Sigmoid colon (tissue), 7 donors: ENCODE measurements at places on chromosomes 2 and 18. TPM values are rescaled to one million over a fixed set of nuclear protein-coding genes. Genes with fewer than 3 reads are reported as not detected.

DNA sequence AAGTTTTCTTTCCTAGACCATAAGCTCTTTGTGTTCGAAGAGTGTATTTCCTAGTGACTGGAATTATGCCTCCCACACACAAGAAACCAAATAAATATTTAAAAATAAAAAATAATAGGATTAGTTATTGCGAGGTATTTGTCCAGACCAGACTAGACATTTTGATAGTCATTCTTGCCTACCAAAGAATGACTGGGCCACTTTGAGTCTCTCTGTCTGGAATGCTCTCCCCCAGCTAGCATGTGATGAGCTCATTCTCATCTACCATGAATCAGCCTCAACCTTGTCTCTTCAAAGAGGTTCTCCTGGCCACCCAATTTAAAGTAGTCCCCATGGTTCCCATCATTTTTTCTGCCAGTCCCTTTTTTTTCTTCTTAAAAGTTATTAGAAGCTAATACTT, 13.9 kb upstream of the DSC1 start:
- H3K27me3 ChIP-seq: no peaks in the 10 kb centered on the region
- no peaks in the 10 kb centered on the region for H3K36me3 ChIP-seq
- no peak for DNase-seq
- no peak overlapping the region for H3K27ac ChIP-seq
- H3K4me1 ChIP-seq: no peaks in the 10 kb centered on the region
- H3K4me3 ChIP-seq: no peak overlapping the region

DNA sequence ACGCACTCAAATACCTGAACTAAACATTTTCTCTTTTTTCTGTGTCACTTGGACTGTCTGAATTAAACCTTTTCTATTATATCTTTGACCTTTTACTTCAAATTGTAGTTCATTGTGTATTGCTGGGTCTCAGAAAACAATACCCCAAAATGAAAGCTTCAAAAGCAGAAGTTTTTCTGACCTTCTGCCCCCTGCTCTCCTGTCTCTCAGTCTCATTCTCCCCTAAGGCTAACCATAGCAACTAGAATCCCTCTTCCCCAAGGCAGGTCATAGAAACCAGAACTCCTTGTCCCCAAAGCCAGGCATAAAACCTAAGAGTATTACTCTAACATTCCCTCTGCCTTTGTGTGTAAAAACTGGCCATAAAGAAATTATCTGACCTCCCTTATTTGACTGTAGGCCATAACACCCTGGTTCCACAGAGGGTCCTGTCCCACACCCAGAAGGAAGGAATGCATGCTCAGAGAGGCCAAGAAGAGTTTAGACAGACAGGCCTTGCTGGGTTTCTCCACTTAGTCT, 93.5 kb upstream of the B3GNT2 start:
- no peak for DNase-seq
- no peak overlapping the region for H3K27ac ChIP-seq
- no peaks in the 10 kb centered on the region for H3K36me3 ChIP-seq
- H3K4me1 ChIP-seq: no peaks in the 10 kb centered on the region

- no peaks in the 10 kb centered on the region for H3K4me1 ChIP-seq
- H3K36me3 ChIP-seq: no peaks in the 10 kb centered on the region
- H3K4me3 ChIP-seq: no peak overlapping the region
- no peak overlapping the region for H3K27ac ChIP-seq
- H3K27me3 ChIP-seq: no peaks in the 10 kb centered on the region
These were observed 207.4 kb downstream of the ARL6IP6 start for GRCh38 chr2:152925547-152926448.

- H3K27me3 ChIP-seq: no peaks in the 10 kb centered on the region
- no peaks in the 10 kb centered on the region for H3K36me3 ChIP-seq
These were observed 51.4 kb downstream of the CMPK2 start for GRCh38 chr2:6814312-6814711.

- no peak overlapping the region for H3K27ac ChIP-seq
- no peak overlapping the region for H3K4me3 ChIP-seq
- DNase-seq: no peak
- no peaks in the 10 kb centered on the region for H3K36me3 ChIP-seq
- no peaks in the 10 kb centered on the region for H3K27me3 ChIP-seq
These were observed 155.5 kb downstream of the TMEM247 start for GRCh38 chr2:46634905-46635304.

DNA sequence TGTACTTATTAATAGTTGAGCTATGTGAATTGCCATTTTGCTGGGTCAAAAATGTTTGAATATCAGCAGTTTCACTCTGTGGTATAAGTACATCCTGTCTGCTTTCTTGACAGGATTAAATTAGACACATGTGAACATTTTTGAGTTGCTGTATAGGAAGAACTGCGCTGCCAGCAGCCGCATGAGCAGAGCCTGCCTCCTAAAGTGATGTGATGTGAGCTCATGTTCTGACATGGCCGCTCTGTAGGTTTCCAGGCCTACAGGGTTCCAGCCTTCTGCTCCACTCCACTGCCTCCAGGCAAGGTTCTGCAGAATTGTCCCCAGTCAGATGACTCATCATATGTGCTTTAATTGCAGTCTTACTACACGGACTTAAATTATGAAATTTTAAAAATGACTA, 119.7 kb upstream of the NFATC1 start:
- H3K4me1 ChIP-seq: no peaks in the 10 kb centered on the region
- H3K27ac ChIP-seq: no peak overlapping the region
- no peak overlapping the region for H3K4me3 ChIP-seq
- no peaks in the 10 kb centered on the region for H3K36me3 ChIP-seq

- H3K4me3 ChIP-seq: no peak overlapping the region
- H3K27me3 ChIP-seq: no peaks in the 10 kb centered on the region
- H3K36me3 ChIP-seq: no peaks in the 10 kb centered on the region
- no peak overlapping the region for H3K27ac ChIP-seq
These were observed 155.6 kb upstream of the DNMT3A start for GRCh38 chr2:25497229-25497917.

DNA sequence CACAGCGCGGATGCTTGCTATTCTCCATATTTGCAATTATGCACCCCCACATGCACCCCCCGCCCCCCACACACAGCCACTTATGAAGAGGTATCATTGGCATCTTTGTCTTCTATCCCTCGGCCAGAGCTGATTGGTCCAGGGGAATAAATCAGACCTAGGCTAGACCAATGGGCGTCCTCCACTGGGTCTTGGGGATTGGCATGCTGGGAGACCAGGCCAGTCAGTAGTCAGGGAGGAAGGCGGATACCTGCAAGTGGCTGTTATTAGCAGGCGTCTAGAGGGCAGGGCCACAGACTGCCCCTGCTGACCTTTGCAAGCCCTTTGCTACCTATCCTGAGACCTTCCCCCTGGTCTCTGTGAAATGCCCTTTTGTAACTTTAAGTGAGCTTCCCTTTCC, 30.0 kb downstream of the ATOH8 start:
- H3K4me3 ChIP-seq: no peak overlapping the region
- no peak overlapping the region for H3K27ac ChIP-seq
- H3K36me3 ChIP-seq: no peaks in the 10 kb centered on the region
- H3K4me1 ChIP-seq: peaks cover 28% of the 10 kb centered on the region
- peak; percentile 19 for DNase-seq
- H3K27me3 ChIP-seq: no peaks in the 10 kb centered on the region

GRCh38 chr2:229096409-229097066, 174.5 kb downstream of the PID1 start:
- no peak overlapping the region for H3K27ac ChIP-seq
- no peaks in the 10 kb centered on the region for H3K4me1 ChIP-seq
- DNase-seq: no peak
- H3K27me3 ChIP-seq: no peaks in the 10 kb centered on the region
- H3K4me3 ChIP-seq: no peak overlapping the region

DNA sequence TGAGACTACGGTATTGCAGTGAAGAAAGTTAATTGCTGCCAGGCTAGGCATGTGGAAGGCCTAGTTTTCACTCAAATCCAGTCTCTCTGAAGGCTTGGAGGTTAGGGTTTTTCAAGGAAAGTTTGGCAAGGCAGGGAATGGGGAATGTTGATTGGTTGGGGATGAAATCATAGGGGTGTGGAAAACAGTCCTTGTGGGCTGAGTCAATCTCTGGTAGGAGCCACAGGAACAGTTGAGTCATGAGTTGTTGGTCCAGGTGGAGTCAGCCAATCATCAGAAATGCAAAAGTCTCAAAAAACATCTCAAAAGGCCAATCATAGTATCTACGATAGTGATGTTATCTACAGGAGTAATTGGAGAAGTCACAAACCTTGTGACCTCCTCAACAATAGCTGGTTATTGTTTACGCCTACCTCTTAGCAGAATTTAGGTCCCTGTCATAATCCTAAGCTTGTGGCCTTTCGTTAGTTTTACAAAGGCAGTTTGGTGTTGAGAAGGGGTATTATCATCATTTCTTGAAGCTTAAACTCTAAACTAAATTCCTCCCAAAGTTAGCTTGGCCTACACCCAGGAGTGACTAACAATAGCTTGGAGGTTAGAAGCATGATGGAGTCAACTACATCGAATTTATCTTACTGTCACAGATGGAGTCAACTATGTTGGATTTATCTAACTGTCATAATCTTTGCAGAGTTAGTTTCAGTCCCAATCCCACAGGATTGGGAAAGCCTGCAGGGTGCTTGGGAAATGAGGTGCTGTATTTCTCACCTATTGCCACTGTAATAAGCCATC, 33.7 kb upstream of the APCDD1 start:
- H3K27me3 ChIP-seq: no peaks in the 10 kb centered on the region
- DNase-seq: no peak
- no peaks in the 10 kb centered on the region for H3K4me1 ChIP-seq
- H3K4me3 ChIP-seq: no peak overlapping the region

DNA sequence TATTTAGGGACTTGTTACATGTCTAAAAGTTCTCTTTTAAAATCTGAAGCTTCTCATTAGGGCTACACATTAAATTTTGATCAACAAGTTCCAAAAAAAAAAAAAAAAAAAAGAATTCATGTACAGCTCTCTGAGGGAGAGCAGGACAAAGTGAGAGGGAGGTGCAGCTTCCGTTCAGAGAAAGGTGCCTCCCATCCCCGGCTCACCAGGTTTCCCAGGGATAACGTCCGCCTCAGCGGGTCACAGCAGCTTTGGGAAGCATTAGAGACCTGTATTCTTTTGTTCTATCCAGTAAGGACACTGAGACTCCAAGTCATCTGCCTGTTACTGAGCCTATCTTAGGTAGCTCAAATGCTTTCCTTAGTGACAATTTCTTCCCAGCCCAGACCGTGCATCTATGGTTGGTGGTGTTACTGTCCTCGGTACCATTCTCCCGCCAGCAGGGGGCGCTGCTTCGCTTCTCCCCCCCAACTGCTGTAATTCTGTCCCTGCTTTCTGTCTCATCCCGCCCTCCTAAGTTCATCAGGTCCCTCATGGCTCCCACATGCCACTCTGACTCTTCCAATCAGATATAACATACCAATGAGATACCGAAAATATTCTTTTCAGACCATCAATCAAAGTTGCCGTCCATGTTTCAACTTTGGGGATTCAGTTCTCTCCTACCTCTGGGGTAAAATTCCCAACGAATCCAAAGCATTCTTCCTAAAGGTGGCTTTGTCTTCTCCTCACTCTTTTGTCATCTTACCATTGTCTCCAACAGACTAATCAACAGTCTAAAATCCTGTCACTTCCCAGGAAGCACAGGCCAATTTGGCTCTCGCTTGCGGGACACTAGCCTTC, 466.5 kb downstream of the METTL4 start:
- no peaks in the 10 kb centered on the region for H3K27me3 ChIP-seq
- no peak overlapping the region for H3K4me3 ChIP-seq
- no peaks in the 10 kb centered on the region for H3K4me1 ChIP-seq
- H3K36me3 ChIP-seq: no peaks in the 10 kb centered on the region

IL1RN gene
- 1.6 TPM for total RNA-seq

HOXD8 gene
- total RNA-seq: 13.9 TPM

CRYBA2 gene
- not detected for total RNA-seq

EPAS1 gene
- total RNA-seq: 59.9 TPM

BCL2 gene
- total RNA-seq: 25.7 TPM
